NAMALWA (cell line): ENCODE measurements at places on chromosomes 5 and 9.

DNA sequence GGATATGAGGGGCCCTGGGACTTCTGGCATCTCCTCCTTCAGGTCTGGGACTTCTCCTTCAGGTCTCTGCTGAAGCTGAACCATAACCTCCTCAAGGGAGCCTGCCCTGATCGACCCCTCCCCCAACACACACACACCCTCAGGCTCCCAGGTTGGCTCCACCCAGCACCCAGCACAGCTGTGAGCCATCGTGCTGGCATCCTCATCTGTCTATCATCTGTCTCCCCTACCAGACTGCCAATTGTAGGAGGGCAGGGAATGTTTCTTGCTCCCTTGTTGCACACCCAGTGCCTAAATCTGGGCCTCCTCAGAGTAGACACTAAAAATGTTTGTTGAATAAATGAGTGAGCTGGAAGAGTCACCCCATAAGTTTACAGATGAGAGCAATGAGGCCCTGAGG lies 71.4 kb downstream of the LRSAM1 start:
- no peak for DNase-seq

DNA sequence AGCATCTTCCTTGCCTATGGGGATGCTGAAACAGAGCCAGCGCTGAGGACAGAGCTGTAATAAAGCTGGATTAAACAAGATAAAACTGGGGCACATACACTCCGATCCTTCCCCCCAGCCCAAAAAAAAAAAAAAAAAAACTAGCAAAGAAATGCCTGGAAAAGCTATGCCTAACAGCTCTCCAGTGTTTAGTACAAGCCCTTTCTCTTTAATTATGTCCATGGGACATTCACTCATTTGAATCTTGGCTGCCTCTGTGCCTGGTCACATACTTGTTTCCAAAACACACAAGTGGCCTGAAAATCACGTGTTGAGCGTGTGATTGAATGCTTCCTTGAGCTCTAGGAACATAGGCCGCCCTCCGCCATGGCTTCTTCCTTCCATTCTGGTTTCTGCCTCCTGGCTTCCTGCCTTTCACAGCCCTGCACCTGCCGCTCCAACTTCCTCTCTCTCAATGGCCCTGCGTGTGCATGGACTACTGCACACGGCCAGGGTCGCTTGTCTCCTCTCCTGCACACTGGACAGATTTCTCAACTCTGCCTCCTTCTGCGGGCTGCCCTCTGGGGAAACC lies 111.0 kb upstream of the RETREG1 start:
- DNase-seq, result peak; percentile 11

- peak; percentile 48 for DNase-seq
These were observed 397.8 kb downstream of the GADD45G start for GRCh38 chr9:90002397-90003271.

GRCh38 chr9:69371001-69371400 lies 46.0 kb downstream of the ENTREP1 start:
- DNase-seq, result no peak

DNA sequence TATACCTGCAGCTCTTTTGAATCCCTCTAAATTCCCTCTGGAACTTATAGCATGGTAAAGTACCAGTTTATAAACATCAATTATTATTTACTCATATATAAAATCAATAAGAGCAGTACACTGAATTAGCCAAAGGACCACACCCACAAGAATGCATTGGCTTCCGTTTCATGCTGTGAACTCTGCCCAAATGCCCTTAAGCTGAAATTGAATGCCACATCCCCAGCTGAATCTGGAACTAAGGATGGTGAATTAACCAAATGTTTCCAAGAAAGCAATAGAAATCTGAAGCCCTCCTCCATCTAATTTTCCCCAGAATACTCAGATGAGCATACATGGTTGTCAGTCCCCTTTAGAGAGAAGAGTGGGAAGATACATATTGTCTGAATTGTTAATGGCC lies 436.4 kb upstream of the FTMT start:
- DNase-seq, result no peak

GRCh38 chr5:167576897-167577296 lies 714.5 kb upstream of the WWC1 start:
- no peak for DNase-seq

- DNase-seq, result no peak
These were observed 245.2 kb upstream of the TARS1 start for GRCh38 chr5:33195431-33196165.
